ENCODE measurements at places on chromosomes 16 and 17.

DNA sequence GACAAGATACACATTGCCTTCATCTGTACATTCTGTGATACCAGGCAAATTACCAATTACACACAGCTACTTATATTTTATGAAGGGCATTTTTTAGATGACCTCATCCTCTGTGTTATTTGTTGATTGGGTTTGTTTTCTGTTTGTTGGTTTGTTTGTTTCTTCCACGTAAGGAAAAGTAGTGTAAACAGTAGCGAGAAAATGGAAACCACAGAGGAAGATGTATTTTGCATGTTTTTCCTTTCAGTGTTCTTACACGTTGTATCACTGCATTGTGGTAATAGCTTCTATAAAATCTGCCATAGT, 12.9 kb downstream of the C17orf58 start:
- no peak for DNase-seq

DNA sequence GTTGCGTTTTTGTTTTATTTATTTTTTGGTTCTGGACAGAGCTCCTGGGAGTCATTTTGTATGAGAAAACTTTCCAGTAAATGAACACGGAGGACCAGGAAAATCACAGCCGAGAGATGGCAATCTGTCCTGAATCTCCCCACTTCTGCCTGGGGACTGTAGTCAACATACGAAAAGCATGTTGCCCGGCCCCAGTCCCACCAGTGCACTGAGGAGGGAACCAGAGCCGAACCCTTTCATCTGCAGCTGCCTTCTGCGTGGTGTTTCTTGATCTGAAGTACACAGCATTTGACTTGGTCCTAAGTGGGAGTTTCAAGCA, 18.9 kb downstream of the SNX11 start:
- DNase-seq, result no peak

GRCh38 chr17:37100231-37100630, 151.5 kb downstream of the AATF start:
- DNase-seq, result no peak

DNA sequence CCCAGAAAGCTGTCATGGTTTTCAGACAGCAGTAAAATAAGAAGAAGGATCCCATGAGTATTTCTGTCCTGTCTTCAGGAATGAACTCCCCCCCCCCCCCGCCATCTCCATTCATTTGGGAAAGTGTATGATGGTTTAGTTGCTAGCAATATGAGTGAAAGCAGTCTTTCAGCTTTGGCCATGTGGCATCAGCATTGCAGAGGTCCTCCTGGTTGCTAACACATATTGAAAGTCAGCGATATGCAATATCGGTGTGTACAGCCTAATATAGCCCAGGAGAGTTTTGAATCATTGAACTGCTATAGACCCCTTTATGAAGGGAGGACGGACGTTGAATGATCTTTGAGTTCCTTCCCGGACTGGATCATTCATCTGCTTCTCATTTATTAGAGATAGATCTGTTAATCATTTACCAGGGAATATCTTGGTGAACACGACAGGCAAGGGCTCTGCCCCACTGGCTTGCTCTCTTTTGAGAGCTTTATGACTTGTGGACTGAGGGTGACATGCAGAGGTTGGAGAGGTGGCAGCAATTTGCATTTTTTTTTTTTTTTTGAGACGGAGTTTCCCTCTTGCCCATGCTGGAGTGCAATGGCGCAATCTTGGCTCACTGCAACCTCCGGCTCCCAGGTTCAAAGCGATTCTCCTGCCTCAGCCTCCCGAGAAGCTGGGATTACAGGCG, 25.2 kb downstream of the DEF8 start:
- no peak for DNase-seq
